ENCODE measurements at places on chromosomes 5 and 9. TPM values are rescaled to one million over a fixed set of nuclear protein-coding genes. Genes with fewer than 3 reads are reported as not detected.

DNA sequence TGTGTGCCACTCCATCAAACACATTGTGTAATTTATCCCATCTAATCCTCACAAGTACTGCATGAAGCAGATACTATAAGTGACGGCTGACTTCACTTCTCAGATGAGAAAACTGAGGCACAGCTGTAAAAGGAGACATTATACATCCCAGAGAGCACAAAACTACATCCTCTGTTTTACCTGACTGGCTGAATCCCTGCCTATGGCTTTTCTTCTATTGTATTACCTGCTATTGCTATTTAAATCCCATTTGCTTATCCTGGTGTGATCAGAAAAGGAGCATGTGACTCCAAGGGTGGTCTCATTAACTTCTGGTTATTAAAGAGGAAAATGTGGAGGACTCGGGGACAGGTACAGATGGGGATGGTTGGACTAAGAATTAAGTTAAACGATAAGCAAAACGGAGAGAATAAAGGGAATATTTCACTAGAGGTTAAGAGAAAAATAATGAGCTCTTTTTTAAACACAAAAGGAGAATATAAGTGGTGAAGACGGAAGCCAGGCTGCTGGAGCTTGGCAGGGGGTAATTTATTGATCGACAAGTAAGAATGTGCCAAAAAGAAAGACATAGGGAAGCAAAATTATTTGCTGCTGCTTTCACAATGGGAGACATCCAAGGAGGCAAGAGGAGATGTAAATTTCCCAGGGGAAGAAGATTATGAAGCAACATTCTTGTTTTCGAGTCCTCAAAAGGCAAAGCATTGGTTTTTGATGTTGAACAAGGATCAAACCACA lies 155.7 kb upstream of the GPR151 start:
- no peak for DNase-seq

DNA sequence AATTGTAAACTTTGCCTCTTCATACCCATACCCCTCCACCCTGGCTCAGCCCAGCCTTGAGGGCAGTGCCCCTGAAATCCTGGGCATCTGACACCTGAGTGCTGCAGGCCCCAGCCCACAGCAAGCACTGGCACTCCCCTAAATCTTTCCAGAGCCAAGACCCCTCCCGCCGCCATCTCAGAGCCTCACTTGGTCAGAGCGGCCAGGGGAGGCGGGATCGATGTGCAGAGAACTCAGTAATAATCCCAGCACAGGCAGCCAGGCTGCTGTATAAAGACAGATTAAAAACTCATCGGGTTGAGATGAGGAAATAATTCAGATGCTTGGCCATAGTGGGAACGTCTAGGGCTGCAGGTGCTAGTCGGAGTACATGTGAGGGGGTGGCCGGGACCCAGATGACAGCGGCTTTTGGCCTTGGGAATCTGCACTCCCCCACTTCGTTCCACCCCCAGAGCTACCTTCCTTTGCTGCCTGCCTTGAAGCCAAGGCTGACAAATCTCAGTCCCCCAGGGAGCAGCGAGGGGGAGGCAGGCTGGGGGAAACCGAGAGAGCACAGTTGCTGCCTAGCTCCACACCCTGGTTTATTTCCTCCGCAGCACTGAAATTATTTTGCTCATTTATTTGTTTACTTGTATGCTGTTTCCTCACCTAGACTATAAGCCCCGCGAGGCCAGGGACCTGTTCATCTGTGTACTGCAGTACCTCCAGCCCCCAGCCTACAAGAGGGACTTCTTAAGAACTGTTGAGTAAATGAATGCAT lies 19.5 kb upstream of the ARAP3 start:
- no peak for DNase-seq

- DNase-seq, result no peak
Observed at GRCh38 chr9:136239135-136239982, 6.3 kb downstream of the QSOX2 start.

Gene CCL19
- 2.1 TPM for total RNA-seq
